Stimulated activated CD4-positive, alpha-beta T cell treated with anti-CD3 and anti-CD28 coated beads, TNF-alpha, amount 100 ng/mL, for 4 hours (primary cell): ENCODE measurements at places on chromosomes 1 and 21.

- no peak for DNase-seq
Measured at GRCh38 chr1:110548381-110548780, 29.4 kb upstream of the KCNA10 start.

GRCh38 chr1:229227298-229227919 is 43.5 kb upstream of the RAB4A start:
- DNase-seq, result peak; percentile 63

GRCh38 chr1:71618191-71618590 is 537.4 kb upstream of the ZRANB2 start:
- no peak for DNase-seq

DNA sequence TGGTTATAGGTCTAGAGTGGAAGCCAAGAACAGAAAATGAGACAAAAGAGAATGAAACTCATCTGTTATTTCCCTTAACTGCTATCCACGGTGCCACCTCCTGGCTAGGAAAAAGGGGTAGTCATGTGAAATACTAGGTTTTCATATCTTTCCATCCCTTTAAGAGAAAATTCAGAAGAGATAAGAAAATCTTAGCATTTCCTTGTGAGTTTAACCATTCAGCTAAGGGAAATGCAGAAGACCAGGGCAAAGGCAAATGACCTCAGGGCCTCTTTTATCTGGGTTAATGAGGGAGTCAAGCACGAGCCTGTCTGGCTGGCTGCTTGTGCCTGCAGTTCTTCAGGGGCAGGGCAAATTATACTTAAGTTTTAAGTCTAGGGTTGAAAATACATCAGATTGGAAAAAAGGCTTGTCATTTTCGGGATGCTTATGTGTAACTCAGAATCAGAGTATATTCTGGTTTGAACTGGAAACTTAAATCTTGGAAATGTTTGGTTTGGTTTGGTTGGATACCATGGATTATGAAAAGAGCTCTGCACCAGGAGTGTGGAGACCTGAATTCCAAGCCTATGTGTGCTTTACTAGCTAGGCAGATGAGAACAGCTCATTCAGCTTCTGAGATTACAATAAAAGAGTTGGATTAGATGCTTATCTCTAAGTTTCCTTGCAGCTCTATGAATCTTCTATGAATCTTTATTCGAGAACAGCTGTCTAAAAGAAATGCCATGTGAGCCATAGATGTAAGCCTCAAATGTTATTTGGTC is 19.9 kb downstream of the NIBAN1 start:
- no peak for DNase-seq

DNA sequence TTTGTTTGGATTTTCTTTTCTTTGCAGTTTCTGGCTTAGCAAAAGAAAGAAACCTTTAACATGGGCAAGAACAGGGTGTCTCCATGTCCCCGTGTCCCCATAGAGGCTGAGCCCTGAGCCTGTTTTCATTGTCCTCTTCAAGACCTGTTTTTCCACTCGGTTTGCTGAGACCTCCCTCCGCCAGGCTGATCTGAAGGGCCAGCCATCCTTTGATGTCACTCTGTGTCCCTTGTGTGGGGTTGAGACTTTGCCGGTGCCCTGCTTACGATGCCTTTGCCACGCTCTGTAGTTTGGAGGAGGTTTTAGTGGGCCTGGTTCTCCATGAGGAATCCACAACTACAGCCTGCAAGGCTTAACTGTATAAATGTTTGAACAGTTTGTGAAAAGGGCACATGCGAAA is 23.8 kb downstream of the IFNGR2 start:
- DNase-seq, result no peak

DNA sequence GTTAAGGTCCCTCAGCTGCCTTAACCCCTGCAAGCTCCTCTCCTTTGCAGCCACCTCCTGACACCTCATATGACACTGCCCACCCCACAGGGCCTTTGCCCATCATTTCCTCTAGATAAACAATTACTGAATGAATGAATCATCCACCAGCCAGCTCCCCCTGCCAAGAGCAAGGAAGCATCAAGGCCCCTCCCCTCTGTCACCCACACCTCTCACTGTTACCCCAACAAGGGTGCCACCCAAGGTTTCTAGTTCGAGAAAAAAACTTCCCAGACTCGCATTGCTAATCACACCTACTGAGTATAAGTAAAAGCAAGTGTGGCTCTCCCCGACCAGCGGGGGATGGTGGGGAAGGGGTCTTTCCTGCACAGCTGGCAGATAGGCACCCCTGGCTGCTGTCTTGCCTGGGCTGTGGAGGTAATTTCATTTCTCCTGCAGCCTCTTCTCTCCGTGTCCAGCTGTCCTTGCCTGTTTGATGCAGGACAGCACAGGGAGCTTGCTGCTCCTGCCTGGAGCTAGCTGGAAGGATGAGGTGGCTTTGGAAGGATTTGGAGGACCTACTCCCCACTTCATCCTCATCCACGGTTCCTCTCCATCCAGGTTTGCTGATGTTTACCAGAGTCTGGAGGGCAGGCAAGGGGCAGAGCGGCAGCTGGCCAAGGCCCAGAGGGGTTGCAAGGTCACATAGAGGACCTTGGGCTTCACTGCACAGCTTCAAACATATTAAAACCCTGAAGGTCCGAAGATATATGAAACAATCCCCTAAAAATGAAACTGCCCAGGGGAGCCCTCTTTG is 33.1 kb upstream of the LBR start:
- DNase-seq, result no peak

GRCh38 chr1:46717654-46718053 is 1.3 kb downstream of the EFCAB14 start:
- DNase-seq, result no peak

DNA sequence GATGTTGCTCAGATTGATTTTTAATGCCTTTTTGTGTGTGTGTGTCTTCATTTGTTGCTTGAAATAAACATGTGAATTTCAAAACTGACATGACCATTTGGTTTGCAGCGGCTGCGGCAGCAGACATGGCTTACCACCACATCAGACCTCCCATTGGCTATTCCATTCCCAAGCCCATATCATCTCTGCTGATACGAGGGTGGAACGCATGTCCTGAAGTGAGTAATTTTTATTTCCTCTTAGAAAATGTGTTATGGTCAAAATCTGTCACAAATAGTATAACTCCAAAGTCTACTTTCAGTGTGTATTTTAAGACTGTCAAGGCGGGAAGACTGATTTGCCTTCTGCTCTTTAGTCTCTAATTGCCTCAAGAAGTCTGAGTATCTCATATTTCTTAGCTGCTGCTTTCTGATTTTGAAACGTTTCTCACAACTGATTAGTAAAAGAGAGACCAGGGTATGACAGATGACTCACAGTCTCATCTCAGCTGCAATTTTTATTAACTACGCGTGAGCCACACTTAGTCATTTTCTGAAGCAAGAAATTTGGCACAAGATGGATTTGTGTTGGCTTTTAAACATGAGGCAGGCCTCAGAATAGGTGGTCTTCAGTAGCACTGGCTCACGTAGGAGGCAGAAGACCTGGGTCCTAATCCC is 49.0 kb downstream of the LRRC53 start:
- DNase-seq, result no peak

- DNase-seq, result no peak
Measured at GRCh38 chr1:225651376-225651871, 1.5 kb downstream of the ENAH start.

DNA sequence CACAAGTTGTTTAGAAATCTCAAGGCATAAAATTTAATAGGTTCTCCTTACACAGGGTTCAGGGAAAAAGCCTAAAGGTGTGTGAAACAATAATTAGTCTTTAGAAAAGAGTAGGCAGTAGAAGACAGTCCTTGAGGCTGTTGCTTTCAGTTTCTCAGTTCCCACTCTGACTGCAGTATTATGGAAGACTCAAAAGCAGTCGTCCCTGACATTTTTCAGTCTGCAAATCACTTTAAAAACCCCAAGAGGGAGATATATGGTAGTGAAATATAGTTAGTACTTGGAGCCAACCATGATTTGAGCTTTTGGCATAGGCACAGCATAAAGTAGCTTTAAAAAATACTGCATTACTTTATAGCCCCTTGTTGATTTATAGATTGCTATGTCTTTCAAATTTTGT is 299.7 kb downstream of the OLFM3 start:
- DNase-seq, result no peak
